ENCODE measurements at places on chromosomes 7 and 10.

- no peak for DNase-seq
Measured at GRCh38 chr10:31883397-31883796, 45.2 kb downstream of the ARHGAP12 start.

GRCh38 chr10:26318672-26319071 lies 102.1 kb downstream of the GAD2 start:
- no peak for DNase-seq

DNA sequence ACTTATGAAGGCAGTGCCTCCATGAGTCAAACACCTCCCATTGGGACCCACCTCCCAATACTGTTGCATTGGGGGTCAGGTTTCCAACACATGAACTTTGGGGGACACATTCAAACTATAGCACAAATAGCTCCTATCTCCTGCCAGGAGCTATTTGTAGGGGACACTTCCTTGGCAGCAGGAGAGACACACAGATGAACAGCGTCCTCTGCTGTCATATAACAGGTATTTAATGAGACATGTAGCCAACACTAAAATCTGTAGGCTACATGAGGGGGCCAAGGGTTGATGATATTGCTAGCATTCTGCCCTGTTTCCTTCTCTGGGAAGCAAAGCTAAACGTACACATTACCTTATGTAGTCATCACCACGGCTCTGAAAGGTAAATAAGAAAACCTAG lies 2.6 kb upstream of the GPR26 start:
- no peak for DNase-seq

DNA sequence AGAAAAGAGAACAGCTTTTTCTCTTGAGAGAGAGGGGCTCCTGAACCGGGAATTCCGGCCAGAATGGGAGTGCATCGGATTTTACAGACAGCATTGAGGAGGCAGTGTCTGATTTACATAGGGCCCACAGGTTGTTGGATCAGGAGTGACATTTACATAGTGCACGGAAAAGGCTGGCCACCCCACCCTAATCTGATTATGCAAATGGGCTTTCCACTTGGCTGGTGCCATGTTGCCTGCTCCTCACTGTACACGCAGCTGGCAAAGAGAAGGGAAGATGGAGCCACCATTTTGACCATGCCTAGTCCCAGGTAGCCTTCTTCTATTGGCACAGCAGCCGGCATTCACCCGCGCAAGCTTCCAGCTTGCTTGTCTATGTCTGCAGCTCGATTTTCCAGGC lies 77.5 kb upstream of the FAM171A1 start:
- DNase-seq: no peak

DNA sequence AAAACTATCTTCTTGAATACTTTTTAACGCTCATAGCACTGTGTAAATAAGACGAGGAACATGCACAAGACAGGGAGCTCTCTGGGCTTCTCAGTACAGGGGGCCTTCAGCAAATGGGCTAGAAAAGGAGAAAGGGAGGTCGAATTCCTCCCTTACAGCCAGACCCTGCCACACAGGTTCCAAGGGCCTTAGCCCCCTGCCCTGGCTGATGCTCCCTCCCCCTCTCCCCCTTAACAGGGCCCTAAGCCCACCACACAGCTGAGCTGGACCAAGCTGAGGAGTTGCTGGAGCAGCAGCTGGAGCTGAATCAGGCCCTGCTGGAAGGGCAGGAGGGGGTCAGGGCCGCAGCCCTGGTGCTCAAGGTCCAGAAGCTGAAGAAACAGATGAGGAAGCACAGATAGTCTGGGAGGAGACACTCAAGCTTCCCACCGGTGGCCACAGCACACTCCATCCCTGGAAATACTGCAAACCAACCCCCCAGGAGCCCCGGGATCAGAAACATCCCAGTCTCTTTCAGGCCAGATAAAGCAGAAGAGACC lies 153.9 kb downstream of the SNX13 start:
- no peak for DNase-seq

DNA sequence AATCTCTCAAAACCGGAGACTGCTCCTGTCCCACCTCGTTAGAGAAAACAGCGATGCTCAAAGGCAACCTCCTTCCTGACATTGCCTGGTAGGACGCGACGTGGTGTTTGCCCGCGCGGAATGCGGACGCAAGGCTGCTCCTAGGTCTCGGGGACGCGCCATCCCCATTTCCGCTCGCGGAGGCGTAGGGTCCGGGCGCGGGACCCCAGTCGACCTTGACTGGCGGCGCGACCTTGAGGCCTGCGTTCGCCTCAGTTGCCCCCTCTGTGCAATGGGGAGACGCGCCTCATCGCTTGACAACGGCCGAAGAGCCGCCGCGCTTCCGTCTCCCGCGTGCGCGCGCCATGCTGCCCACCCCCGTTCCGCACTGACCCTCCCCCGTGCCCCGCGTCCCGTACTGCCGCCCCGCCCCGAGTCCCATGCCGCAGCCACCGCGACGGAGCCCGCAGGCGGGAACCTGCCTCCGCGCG lies 412 bp upstream of the PPIA start:
- no peak for DNase-seq

- no peak for DNase-seq
Measured at GRCh38 chr10:122882766-122883165, 3.4 kb upstream of the FAM24B start.

DNA sequence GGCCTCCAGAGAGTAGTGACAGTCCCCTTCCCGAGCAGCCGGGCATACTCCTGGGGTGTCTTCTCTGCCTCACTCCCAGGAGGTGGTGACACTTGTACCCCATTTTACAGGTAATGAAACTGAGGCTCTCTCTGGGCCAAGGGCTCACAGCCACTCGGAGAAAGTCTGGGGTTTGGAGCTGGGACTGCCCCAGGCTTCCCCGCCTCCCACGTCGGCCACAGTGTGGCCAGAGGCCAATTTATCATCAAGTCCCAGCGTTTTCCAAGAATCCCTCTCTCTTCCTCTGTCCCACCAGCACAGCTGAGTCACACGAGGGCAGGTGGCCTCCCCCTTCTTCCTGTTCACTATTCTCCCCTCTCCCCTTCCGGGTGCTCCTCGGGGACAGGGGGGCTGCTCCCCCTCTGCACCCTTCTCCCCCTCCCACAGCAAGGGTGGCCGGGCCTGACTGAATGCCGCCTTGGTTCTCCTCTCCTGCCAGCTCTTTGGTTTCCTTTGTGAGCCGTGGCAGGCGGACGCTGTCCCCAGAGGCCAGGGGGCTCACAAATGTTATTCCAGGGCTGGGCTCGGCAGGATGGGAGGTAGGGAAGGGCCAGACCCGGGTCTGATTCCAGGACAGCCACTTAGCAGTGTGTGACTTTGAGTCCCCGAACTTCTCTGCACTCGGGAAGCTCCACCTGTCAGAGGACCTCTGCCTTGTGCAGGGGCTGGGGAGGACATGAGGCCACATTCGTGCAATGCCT lies 17.7 kb downstream of the CLIP2 start:
- no peak for DNase-seq

DNA sequence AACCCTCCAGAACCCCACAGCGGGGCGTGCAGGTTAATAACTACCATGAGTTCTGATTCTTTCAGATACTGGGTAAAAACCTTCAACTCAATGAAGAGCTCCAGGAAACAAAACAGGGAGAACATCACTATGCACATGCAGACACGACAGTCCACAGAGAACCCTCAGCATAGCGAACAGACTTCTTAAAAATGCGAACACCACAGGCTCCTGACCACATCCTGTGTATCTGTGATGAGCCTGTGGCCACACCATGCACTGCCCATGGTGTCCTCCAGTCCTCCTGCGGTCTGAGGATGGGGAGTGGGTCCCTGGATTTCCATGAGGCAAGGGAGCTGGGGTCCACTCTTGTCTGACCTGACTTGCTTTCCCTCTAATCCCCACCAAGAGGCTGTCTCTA lies 107.2 kb downstream of the COBL start:
- DNase-seq: no peak

DNA sequence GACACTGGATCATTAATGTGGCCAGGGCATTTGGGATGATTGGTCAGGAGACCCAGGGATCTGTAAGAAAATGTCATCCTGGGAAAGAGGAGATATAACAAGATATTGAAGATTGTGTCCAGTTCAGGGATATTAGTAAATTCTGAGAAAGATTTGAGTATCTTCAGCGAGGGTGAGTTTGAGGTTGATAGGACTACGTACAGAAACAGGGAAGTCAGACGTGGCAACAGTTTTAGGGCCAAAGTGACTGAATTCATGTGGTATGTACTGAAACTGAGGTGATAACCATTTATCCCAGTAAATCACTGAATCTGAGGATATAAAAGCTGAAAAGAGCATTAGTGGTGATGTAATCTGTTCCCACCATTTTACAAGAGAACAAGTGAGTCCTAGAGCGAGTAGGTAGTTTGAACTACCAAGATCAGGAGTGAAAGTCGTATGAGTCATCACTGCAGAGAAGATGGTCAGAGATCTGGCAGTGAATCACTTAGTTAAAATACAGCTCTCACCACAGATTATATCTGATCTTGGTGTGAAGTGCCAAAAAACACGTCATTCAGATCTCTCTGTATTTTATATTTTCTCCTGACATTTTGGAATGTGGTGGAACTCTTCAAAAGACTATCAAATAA lies 220.5 kb downstream of the CDK14 start:
- DNase-seq: peak; percentile 15

GRCh38 chr7:98249106-98249505 lies 2.9 kb downstream of the TECPR1 start:
- no peak for DNase-seq

DNA sequence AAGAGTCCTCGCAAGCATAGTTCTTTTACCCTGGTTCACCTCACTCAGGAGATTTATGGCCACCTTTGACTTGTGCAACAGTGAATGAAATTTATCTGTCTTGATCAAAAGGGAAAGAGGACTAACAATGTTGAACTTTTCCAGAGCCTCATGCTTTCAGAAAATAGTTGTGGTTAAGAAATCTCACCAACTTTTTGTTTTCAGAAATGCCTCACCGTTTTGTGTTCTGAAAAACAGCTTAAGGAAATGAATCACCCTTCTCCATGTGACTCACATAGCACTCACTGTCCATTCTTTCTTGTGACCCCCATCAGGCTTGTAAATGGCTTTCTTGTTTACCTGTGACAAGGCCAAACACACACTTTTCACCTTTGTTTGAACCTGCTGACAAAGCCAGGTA lies 148.6 kb upstream of the FAM3C start:
- DNase-seq: no peak

DNA sequence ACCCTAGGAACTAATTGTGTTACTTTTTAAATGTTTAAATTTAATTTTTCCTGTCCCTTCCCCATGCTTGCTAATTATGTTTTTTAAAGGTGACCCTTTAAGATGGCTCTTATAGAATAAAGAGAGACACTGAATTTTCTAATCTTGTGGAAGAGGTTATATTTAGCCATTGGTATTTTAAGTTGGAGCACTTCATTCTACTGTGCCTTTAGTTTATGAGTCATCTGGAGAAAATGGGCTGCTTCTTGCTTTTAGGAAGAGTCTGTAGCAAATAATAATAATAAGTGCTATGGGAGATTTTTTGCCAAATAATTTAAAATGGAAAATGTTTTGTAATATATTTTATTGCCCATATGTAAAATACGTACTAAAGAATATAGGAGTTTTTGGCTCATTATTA lies 139.7 kb downstream of the ADK start:
- DNase-seq: no peak

DNA sequence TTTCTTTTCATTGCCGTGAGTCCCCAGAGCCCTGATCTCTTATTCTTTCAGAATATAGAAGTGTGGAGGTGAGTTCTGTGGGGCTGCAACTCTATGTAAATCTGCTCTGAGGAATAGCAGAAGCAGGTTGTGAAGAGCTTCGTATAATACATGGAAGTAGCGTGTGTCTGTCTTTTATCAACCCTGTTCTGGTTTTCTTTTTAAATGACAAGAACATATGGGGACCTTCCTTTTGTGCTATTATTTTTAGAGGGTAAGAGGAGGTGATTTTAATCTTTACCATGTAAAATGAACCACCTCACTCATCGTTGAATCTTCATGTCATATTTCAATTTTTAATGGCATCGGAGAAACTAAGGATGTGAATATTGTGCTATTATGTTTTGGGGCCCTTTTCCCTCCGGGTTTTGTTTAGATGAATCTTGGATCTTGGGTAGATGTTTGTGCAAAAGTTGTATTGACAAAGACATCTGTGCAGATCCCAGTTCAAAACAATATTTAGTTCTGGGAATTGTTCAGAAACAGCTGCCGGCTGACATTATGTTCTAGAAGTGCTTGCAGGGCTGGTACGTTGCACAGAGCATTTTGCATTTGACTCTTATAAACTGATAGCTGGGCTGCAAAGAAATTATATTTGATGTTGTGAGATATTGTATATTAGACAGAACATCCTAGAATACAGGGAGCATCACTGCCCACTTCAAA lies 46.7 kb downstream of the PLXDC2 start:
- no peak for DNase-seq

DNA sequence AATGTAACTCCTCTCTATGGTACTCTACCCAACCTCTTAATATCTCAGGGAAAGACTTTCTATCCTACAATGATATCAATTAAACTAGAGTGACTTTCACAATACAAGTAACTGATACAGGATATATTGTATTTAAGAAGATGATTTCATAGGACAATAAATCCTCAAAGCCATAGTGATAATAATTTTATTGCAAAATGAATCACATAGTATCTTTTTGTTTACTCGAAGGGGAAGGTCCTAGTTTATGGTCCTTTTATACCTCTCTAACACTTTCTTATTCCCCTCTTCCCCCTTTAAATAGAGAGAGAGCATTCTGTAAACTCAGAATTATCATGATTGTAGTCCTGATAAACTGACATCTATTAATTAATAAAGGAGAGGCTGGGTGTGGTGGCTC lies 56.4 kb downstream of the TMEM106B start:
- DNase-seq: no peak

DNA sequence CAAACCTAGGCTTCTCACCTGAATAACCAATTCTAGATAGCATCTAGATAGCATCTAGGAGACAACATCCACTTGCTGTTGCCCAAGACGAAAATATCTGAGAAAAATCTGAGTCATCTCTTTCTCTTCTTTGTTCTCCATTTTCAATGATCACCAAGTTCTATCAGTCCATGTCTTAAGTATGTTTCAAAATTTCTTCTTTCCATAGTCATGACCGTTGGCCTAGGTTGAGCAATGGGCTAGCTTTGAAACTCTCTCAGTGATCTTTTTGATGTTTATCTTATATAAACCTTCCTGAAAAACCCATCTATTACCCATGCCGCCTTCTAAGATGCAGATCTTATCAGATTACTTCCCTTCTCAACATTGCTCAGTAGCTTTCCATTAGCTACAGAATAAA lies 23.4 kb upstream of the CASD1 start:
- no peak for DNase-seq

GRCh38 chr7:158125721-158126120 lies 461.9 kb downstream of the PTPRN2 start:
- no peak for DNase-seq

DNA sequence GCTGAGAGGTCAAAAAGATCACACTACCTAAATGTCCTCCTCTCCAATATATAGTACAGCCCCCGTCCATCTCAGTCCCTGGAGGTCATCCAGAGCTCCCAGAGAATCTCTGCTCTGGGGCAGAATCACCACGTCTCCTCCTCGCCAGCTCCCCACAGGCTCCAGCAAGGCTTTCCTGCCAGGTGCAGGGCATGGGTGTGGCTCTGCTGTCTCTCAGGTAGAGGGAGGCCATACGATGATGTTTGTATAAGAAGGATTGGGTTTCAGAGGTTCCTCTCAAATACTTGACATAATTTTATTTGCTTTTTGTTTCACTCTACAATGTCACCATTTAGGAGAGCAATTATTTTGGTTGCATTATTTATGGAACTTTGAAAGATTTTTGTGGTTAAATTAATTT lies 98.3 kb upstream of the PRSS58 start:
- DNase-seq: no peak

Measured in GM18507 (cell line).